ENCODE measurements at places on chromosomes 6 and 20. TPM values are rescaled to one million over a fixed set of nuclear protein-coding genes. Genes with fewer than 3 reads are reported as not detected.

GLP1R gene
- 0.17 TPM for total RNA-seq

DNA sequence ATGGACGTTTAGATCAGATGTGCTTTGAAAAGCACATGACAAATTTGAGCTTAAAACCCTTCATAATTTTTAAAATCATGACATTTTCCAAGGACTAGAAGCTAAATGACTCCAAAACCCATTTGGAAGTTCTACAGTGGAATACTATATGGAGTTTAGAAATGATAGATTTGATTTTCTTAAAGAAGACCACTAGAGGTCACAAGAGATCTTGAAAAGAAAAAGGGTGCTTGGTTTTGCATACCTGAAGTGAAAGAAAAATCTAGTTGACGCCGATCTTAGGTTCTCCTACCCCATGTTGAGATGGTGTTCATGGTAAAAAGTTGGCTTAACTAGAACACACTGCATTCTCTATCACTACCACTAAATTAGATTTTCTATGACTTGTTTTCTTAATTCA, 31.5 kb downstream of the CFAP61 start:
- DNase-seq, result no peak

GNAS-AS1 gene
- total RNA-seq, result 0.07 TPM

DNA sequence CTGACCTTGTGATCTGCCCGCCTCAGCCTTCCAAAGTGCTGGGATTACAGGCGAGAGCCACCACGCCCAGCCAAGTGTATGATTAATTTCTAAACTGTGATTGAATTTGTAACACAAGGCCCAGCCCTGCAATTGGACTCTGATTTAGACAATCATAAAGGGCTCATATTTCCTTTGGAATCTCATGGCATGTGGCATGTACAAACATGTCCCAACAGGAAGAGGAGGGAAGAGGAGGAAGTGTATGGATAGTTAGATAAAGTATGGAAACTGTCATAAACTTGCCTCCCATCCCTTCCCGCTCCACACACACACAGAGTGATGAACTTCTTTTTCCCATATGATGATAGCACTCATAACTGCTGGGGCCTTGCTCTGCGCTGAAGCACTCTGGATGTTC, 27.2 kb upstream of the QKI start:
- no peak for DNase-seq

DNA sequence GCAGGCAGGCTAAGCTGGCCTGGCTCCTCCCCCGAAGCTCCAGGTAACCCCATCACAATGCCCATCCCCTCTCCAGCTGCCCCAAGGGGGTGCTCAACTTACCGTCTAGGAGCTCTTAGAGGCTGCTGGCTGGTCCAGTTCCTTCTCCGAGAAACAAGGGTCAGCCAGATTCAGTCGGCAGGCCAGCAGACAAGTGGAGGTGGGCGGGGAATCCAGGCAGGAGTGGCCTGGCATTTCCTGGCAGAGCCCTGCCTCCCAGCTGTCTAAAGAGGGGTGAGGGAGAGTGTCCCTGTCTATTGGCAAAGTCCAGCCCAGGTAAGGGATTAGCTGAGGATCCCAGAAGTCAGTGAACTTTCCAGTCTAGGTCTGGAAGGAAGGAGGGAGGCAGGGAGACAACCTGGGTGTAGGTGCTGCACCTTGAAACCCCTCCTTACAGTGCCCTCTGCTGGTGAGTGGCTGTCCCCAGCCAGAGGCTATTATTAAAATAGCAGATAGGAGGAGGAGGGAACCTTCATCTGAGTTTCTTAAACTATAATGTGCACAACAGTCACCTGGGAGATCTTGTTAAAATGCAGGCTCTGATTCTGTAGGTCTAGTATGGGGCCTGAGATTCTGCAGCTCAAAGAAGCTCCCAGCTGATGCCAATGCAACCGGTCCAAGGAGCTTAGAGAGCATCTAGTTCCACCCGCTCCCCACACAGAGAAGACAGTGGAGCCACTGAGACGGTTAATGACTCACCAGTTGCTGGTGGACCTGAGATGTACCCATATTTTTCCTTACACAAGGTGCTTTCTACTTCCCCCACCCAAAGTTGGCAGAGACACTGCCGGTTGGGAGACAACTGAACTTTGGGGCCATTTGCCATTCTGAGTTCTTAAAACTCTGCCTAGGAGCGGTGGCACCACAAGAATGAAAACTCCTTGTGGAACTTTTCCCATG, at the start of gene UNC5CL:
TSS of gene UNC5CL (minus strand) at position 162 of the 939 bp plus-strand sequence. CDS start 4,147 bp downstream, outside the sequence.
- no peak for DNase-seq

DNA sequence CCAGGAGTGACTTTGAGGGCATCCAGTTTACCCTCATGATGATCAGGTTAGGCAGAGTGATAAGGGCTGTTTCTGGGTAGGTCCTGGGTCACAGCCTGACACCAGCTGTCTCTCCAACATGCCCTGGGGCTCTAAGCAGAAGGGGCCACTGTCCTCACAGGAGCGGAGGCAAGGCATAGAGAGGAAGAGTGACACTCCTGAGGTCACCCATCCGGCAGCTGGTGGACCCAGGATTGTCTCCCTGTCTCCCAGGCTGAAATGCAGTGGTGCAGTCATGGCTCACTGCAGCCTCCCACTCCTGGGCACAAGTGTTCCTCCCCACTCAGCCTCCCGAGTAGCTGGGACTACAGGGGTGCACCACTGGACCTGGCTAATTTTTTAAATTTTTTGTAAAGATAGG, 12.0 kb downstream of the DLGAP4 start:
- DNase-seq, result no peak

DNA sequence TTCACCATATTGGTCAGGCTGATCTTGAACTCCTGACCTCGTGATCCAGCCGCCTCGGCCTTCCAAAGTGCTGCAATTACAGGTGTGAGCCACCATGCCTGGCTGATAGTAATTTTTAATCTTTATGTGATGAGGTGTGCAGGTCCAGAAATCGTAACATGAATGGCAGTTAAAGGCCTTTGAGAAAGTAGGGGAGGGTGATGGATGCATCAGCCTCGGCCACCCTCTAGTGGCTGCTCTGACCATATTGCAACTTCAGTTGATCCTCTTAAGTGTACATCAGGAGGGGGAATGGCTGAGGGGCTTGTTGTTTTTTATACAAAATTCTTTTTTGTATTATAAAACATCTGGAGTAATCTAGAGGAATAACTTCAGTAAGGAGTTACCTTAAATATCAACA, 193.0 kb downstream of the ZFAND3 start:
- peak; percentile 16 for DNase-seq

SAMD5 gene
- 6.1 TPM for total RNA-seq

PTCRA gene
- not detected for total RNA-seq

DNA sequence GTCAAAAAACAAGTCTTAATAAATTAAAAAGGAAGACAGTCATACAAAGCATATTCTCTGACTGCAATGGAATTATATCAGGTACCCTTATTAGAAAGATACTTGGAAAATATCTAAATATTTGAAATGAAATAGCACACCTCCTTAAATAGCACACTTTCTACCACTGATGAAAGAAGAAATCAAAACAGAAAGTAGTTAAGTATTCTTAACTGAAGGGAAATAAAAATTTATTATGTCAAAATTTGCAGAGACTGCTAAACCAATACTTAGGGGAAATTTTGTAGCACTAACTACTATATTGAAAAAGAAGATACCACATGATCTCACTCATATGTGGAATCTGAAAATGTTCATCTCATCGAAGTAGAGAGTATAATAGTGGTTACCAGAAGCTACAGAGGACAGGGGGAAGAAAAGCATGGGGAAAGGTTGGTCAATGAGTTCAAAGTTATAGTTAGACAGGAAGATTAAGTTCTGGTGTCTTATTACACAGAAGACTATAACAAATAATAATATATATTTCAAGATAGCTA, 112.2 kb downstream of the ASCC3 start:
- no peak for DNase-seq

- DNase-seq, result no peak
These were observed 14.6 kb downstream of the EEF1A1 start for GRCh38 chr6:73506246-73506645.

DNA sequence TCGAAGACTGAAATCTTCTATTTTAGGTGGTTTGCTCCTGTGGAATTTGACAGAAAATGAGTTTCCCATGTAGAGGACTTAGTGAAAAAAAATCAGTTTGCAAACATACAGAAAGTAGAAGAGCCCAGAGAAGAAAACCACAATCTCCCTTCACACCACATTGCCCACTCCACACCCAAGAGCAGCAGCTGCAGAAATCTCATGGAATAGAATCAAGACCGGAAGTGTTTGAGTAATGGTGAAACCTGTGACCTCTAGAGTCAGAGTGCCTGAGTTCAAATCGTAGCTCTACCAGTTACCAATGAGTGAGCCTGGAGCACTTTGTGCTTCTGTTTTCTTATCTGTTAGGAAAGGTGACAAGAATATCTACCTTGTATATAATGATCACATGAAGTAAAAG, 4.6 kb downstream of the SIRPG start:
- no peak for DNase-seq

DNA sequence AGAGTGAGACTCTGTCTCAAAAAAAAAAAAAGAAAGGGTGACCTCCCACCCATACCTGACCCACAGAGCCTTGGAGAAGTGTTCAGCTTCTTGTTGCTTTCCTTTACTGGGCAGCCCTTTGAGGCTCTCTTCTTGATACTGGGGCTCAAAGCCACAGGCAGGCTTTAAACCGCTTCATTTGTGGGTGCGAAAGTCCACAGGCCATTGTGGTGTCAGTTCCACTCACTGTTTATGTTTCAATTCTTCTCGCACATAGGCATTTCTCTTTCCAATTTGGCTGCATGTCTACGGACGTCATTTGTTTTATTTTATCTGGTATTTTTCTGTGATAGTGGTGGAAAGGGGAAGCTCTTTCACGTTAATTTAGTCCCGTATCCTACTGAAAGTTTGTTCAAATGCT, 34.6 kb downstream of the PPARD start:
- no peak for DNase-seq

DNA sequence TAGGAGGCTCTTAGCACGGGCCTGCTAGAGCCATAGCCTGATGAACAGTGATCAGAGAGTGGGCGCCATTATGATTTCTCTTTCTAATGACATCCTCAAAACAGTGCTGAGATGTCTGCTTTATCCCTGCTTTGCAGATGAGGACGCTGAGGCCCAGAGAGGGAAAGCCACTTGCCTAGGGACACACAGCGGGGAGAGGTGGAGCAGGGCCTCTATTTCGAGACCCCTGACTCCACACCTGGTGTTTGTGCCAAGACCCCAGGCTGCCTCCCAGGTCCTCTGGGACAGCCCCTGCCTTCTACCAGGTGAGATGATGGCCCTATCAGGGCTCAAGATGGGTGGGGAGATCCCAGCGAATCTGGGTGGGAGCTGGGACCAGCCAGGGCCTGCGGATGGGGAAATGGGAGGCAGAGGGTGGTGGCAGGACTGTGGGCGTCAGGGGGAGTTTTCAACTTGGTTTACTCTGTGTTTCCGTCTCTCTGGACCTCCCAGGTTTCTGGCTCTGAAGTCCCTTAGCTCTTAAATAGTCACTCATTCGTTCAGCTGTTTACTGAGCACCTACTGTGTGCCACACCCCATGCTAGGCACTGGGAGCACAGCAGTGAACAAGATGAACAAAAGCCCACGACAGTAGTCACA, 36.7 kb downstream of the SRC start:
- DNase-seq, result no peak

DNA sequence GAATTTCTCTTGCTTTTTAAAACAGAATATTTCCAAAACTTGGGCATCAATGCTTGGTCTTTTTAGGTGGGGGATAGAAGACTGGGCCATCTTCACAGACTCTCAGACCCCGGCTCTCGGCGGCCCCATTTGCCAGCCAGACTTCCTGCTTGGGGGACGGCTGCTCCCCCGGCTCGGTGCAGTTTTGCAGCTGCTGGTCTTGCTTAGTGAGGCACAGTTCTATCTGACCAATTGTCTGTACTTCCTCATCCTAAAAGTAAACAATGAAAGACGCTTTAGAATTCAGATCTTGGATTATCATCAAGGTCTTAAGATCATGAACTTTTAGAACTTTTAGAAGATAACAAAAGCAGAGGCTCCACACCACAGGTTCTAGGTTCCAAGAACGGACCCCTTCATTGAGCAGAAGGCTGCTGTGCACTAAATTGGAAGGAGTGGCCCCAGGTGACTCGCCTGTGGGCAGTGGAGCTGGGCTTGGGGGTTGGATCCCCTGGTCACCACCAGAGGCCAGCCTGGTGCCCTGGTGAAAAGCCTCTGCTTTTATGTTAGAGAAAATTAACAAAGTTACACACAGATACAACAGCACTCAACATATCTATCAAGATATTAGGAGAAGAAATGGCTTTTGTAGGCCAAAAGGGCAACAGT, 26.7 kb downstream of the RNASET2 start:
- DNase-seq, result no peak

DNA sequence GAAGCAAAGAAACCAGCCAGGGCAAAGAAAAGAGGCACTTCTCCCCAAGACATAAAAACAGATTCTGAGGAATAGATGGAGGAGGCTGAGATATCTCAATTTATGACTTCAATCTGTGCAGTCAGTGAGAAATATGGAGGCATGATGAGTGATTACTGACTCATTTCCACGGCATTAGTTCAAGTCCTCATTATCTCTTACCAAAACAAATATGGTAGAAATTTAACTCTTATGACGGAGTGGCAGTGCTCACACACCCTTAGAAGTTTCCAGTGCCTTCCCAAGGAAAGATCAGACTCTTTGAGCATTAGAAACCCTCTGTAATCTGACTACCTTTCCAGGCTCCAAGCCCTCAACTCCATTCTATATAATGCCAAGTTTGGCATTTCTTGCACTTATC, 364.1 kb downstream of the ARHGAP18 start:
- DNase-seq, result no peak
